Fibroblast of the conjunctiva (primary cell): ENCODE measurements at places on chromosomes 6 and 20.
A peak's percentile ranks its signal among the peaks of the same experiment; 100 is the strongest.

- peak; percentile 90 for DNase-seq
These were observed 3.5 kb downstream of the PIGT start for GRCh38 chr20:45419188-45420091.

DNA sequence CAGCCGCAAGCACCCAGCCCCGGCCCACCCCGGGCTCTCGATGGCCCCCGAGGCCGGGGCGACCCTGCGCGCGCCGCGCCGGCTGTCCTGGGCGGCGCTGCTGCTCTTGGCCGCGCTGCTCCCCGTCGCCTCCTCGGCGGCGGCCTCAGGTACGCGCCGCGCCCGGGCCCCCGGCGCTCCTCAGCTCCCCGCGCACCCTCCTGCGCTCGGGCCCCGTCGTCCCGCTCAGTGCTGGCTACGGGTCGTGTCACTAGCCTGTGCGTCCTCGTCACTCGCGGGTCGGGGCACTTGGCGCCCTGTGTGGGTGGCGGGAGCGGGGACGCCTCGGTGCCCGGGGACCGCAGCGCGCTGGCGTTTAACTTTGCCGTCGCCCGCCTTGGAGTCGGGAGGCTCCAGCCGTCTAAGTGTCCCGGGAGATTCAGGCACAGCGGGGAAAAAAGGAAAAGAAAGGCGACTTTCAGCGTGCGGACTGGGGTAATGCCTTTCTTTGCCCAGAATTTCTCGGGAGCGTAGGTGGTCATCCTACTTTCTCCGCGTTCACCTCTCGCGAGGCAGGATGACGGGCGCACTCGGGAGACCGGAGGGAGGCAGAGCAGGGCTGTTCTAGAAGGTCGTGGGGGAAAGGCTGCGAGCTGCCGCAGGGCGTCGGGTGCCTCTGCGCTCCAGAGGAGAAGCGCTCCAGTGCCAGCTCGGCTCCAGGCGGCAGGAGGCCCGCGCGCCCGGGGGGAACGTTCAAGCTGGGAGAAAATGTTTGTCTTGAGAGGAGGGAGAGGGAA, 545 bp downstream of the FNDC1 start:
- no peak for DNase-seq

DNA sequence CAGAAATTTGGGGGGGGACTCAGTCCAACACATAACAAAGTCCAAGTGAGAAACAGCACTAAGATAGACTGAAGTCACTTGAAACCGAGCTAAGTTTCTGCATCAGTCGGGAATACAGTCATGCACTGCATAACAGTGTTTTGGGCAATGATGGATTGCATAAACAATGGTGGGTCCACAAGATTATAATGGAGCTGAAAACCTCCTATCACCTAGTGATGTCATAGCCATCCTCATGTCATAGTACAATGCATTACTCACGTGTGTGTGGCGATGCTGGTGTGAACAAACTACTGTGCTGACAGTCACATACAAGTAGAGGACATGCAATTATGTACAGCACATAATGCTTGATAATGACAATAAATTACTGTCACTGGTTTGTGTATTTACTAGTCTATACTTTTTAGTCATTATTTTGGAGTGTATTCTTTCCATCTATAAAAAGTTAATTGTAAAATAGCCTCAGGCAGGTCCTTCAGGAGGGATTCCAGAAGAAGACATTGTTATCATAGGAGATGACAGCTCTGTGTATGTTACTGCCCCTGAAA, 154.5 kb upstream of the ECI2 start:
- DNase-seq: no peak

DNA sequence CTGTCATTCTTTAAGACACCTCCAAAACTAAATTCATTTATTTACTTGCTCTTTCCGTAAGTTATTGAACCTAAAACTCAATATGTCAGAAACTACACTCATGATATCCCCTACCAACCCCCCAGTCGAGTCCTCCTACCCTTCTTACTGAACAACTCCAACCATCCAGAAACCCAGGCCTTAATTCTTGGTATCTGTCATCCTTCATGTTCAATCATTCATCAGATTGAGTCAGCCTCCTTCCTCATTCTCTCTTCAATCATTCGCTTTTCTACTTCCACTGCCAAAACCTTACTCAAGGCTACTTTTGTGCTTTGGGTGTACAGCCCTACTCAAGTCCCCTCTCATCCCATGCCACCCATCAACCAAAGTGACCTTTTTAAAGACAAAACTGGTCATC, 95.7 kb downstream of the SMLR1 start:
- no peak for DNase-seq

GRCh38 chr6:136846046-136846445, 23.7 kb downstream of the PEX7 start:
- DNase-seq: peak; percentile 39

- DNase-seq: peak; percentile 62
These were observed 29.4 kb downstream of the LRP11 start for GRCh38 chr6:149834513-149835481.

- no peak for DNase-seq
These were observed 5.5 kb downstream of the PTGIS start for GRCh38 chr20:49562311-49563014.

DNA sequence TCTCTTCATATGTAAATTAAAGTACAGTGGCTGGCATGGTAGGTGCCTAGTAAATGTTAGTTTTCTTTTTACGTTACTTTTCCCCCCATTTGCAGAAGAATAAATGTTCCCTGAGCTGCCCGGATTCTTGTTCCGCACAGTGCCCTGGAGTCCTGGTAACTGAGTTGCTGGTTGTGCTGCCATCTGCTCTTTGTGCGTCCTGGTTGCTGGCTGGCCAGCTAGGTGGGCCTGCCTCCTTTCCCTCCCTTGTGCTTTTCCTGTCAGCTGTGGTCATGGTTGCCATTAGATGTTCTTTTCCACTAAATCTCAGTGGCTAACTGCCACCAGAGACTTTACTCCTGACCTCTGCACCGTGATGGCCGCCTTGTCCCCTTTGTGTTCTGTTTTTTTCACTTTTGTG, 28.6 kb downstream of the CEP43 start:
- DNase-seq: no peak

DNA sequence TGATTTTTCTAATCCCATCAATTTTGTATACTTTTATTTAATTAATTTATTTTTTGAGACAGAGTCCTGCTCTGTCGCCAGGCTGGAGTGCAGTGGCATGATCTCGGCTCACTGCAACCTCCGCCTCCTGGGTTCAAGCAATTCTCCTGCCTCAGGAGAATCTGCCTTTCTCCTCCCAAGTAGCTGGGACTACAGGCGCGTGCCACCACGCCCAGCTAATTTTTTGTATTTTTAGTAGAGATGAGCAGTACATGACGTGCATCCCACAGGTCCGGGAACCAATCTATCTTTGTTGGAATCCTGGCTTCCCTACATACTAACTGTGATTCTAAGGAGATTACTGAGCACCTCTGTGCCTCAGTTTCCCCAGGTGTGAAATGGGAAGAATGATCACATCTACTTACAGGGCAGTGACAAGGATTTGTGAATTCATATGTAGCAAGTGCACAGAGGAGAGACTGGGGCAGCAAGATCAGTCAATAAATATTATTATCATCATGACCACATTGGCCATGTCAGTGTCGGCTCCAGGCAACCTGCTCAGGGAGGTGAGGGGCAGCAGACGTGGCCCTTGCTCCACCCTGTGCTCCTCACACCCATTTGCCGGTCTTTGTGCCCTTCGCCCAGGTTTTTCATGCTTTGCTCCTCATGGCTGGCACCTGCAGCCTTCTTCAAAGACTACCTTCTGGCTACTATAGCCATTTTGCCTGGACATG, 22.1 kb downstream of the CYP24A1 start:
- DNase-seq: no peak

DNA sequence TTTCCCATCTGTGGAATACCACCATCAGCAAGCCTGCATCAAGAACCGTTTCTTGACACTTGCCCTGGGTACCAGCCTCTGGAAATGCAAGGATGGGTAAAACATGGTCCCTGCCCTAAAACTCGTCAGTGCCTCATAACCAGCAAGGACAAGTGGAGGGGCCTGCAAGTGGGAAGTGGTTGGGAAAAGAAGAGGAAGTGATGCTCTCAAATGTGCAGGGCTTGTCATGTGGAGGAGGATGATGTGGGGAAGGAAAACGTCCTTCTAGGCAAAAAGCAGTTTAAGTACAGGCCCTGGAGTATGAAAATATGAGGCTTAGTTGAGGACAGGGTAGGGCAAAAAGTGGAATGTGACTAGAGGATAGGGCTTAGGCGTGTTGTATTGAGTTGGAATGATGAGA, 19.0 kb downstream of the RREB1 start:
- DNase-seq: no peak
